ENCODE measurements at places on chromosomes 7 and 10. TPM values are rescaled to one million over a fixed set of nuclear protein-coding genes. Genes with fewer than 3 reads are reported as not detected.

Gene GRID2IP
- total RNA-seq = not detected

Gene FOXI2
- total RNA-seq = not detected

Gene OR2A42
- total RNA-seq = not detected

Gene SGCE
- total RNA-seq = 12.8 TPM

DNA sequence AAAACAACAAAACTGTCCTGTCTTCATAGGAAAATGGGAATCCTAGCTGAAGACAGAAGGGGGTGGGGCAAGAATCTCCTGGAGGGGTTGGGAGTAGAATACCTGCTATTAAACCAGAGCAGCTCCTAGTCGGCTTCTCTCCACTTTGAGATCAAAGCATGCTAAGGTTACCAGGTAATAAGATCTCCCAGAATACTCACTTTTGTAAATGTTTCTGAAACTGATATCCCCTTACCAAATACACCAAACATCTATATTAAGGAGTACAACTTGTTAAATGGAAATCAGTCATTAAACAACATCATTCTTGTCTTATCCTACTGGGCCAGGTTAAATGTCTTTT, 29.5 kb upstream of the DAGLB start:
- no peak for DNase-seq

- no peak for DNase-seq
Measured at GRCh38 chr7:98681511-98681910, 64.4 kb downstream of the NPTX2 start.

GRCh38 chr10:50314169-50315071, 63.1 kb upstream of the ASAH2 start:
- no peak for DNase-seq

- DNase-seq = no peak
Measured at GRCh38 chr10:30705625-30706149, 76.1 kb upstream of the LYZL2 start.

- no peak for DNase-seq
Measured at GRCh38 chr7:69922026-69922803, 323.9 kb downstream of the AUTS2 start.

- no peak for DNase-seq
Measured at GRCh38 chr10:4067931-4068561, 283.0 kb upstream of the KLF6 start.

DNA sequence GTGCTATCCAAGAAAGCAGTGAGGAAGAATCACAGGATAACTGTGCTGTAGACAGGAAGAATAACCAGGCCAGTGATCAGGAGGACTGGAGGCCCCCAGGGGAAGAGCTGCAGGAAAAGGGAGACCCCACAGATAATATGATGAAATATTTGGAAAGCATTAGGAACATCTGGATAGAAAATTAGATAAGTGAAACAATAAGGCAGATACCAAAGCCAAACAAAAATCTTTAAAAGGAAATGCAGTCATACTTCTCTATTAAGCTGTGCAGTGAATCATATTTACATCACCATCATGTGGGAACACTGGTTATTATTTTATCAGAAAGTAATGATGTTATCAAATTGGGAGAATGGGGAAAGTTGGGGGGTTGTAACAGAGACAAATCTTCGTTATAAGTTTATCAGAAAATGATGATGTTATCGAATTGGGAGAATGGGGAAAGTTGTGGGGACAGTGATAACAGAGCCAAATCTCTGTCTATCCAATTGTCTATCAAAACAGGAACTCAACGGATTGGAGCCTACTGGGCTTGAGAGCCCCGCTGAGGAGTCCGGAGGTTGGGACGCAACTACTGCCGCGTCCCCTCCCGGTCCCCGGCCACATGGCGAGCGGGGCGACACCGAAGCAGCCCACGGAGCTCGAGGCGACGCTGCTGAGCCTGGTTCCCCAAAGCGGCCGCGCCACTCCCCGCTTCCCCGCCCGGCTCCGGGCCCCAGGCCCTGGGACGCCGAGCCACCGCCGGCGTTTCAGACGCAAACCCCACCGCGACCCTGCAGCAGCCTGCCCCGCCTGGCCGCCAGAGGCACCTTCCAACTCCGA, 14.0 kb upstream of the RALA start:
- no peak for DNase-seq

DNA sequence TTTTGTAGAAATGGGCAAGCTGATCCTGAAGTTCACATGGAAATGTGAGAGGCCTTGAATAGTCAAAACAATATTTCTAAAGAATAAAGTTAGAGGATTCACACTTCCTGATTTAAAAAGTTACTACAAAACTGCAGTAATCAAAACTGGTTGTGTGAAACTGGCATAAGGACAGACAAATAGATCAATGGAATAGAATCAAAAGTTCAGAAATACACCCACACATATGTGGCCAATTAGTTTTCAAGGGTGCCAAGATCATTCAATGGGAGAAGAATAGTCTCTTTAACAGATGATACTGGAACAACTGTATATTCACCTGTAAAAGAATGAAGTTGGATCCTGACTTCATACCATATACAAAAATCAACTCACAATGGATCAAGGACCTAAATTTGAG, 27.7 kb downstream of the DNAJC9 start:
- DNase-seq = no peak

- no peak for DNase-seq
Measured at GRCh38 chr10:118827466-118828155, 72.8 kb upstream of the CACUL1 start.

DNA sequence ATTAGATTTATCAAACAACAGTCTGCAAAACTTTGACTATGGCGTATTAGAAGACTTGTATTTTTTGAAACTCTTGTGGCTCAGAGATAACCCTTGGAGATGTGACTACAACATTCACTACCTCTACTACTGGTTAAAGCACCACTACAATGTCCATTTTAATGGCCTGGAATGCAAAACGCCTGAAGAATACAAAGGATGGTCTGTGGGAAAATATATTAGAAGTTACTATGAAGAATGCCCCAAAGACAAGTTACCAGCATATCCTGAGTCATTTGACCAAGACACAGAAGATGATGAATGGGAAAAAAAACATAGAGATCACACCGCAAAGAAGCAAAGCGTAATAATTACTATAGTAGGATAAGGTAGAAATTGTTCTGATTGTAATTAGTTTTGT, 31.4 kb downstream of the LRRC17 start:
- no peak for DNase-seq

Measured in G401 (cell line).